Esophagus squamous epithelium (tissue), 5 donors: ENCODE measurements at places on chromosomes 7 and 10. TPM values are rescaled to one million over a fixed set of nuclear protein-coding genes. Genes with fewer than 3 reads are reported as not detected.

DNA sequence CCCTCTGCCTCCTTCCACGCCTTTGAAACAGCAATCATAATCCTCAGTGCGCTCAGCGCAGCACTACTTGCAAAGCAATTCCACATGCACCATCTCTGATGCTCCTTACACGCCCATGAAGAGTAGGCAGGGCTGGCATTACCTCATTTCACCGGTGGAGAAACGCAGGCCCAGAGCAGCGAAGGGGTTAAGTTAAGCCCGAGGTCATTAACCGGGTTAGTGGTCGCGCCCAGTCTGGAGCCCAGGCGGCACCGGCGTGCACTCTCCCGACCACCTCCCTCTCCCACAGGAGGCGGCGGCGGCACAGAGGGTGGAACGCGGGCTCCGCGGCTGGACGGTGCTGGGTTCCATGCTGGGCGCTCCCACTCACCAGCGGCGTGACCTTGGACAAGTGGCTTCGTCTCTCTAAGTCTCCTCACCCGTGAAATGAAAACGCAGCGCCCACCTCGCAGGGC is 515 bp downstream of the FASTK start:
- no peak for DNase-seq

DNA sequence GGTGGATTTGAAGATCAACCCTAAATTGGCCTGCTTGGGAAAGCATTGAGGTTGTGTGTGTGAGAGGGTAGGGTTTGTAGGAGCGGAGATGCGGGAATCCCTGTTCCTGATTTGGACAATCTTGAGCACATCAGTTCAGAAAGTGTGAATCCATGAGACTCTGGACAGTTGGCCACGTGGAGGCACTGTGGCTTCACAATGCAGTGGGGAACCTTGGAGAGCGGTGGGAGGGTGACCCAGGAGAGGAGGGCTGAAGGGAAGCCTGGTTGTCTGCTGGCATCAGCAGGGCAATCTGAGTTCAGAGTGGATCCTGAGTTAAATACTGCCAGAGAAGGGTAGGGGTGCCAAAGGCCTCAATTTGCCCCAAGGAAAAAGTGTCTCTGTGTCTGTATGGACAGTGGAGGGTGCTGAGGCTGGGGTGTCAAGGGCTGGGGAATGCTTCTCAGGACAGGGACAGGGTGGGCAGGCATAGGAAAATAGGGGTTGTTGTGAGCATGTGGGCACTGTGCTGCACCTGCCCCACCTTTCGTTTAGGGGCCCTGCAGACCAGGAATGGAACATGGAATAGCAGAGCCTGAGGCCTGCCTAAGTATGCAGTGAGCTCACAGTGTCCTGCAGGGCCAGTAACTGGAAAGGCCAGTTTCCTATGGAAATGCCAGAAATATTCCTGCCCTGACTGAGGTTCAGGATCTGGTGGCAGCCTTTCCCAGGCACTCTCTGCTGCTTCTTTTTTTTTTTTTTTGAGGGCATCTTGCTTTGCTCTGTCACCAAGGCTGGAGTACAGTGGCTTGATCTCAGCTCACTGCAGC is 162.9 kb upstream of the PRSS58 start:
- no peak for DNase-seq

The GTPBP10 gene
- 12.6 TPM for total RNA-seq

The RPA3 gene
- total RNA-seq = 29.3 TPM

The FANK1 gene
- total RNA-seq = 1.7 TPM
